ENCODE measurements at places on chromosomes 1 and 21.

- no peak for DNase-seq
Observed at GRCh38 chr1:58923090-58923470, 139.2 kb upstream of the JUN start.

DNA sequence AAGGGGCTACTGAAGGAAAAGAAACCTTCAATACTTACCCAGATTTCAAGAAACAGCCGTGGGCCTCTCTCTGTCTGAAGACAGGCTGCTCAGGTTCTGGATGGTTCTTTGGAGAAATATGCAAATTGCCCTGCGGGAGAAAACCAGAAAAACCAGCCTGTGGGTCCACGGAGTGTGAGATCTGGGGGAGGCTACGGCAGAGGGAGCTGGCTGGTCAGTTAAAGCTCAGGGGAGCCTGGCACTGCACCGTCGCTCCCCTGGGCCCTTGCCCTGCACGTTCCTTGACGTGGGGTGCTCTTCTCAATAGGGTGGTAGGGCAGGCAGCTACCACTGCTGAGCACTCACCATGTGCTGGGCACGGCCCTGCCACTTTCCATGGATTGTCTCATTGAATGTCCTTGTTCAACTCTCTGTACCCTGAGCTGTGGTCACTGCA is 12.7 kb downstream of the TMCO4 start:
- no peak for DNase-seq

DNA sequence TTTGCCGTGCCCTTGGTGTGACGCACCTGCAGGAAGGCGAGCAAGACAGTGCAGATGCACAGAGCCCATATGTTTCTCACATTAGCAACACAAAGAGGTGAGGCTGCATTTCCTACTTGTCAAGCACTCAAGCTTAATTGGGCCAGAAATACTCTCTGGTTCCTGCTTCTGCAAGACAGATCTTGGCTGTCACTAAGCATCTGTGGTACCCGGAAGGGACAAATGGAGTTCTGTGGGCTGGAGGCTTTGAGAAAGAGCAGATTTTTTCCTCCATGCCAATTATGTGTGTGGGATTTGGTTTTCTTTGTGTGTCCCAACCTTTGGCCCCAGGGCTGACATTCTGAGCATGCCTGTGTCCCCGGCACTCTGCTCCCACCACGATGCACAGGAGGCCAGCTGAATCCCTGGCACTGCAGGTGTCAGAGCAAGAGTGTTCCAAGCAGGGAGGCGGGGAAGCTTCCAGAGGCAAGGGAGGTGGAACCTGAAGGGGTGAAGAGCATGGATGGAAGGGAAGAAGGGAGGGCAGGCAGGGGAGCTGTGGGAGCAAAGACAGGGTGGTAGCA is 52.0 kb upstream of the STUM start:
- no peak for DNase-seq

- no peak for DNase-seq
Observed at GRCh38 chr1:97350662-97351061, 570.2 kb downstream of the DPYD start.

DNA sequence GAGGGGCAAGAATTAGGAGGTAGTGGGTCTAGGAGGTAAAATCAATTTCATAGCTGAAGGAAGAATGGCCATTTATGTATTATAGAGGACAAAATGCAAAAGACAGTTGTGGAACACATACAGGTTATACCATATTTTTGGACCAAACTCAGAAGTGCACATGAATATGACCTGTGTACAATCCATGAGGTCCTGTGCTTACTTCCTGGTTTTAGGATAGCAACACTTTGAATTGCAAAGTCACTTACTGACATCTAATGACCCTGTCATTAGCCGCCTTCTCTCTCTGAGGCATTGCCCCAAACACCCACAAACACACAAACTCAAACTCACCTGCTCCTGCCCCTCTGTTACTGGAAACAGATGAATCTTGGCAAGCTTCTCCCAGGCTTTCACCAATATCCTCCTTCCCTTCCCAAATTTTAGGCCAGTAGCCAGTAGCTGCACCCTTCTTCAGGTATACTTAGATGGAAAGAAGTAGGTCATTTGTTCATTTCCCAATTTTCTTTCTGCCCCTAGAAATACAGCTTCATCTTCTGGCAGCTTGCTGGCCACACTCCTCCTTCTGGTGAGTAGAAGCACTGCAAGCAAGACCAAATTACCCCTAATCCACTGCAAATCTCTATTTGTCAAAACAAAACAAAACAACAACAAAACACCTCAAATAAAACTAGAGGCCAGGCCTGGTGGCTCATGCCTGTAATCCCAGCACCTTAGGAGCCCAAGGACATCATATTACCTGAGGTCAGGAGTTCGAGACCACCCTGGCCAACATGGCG is 13.7 kb upstream of the RPL5 start:
- DNase-seq = no peak

GRCh38 chr1:33460947-33461629 is 11.4 kb upstream of the ZSCAN20 start:
- no peak for DNase-seq

- DNase-seq = no peak
Observed at GRCh38 chr1:152761609-152762213, 3.9 kb downstream of the KPRP start.

- DNase-seq = no peak
Observed at GRCh38 chr1:116286541-116286971, 86.5 kb upstream of the ATP1A1 start.

- DNase-seq = no peak
Observed at GRCh38 chr1:85449356-85449755, 15.6 kb downstream of the DDAH1 start.

All from smooth muscle cell of the brain vasculature (primary cell).